Subcutaneous preadipocyte (primary cell): ENCODE measurements at places on chromosomes 2 and 18. TPM values are rescaled to one million over a fixed set of nuclear protein-coding genes. Genes with fewer than 3 reads are reported as not detected.

Gene GAL3ST2
- not detected in 2 replicates for total RNA-seq

Gene CIB4
- total RNA-seq, result not detected in 2 replicates

Gene MAL
- total RNA-seq, result not detected in 2 replicates

Gene FSHR
- not detected in 2 replicates for total RNA-seq

Gene SRD5A2
- total RNA-seq, result under 0.01 TPM in 1 of 2 replicates, not detected in the other

Gene PCARE
- total RNA-seq, result not detected in 2 replicates

Gene SOX11
- total RNA-seq, result not detected in 2 replicates

Gene SERPINB3
- total RNA-seq, result not detected in 2 replicates

Gene GLI2
- 2.6 and 17.4 TPM in 2 replicates for total RNA-seq
